Midbrain (tissue), 1 donor: ENCODE measurements at places on chromosomes 3 and 15.

DNA sequence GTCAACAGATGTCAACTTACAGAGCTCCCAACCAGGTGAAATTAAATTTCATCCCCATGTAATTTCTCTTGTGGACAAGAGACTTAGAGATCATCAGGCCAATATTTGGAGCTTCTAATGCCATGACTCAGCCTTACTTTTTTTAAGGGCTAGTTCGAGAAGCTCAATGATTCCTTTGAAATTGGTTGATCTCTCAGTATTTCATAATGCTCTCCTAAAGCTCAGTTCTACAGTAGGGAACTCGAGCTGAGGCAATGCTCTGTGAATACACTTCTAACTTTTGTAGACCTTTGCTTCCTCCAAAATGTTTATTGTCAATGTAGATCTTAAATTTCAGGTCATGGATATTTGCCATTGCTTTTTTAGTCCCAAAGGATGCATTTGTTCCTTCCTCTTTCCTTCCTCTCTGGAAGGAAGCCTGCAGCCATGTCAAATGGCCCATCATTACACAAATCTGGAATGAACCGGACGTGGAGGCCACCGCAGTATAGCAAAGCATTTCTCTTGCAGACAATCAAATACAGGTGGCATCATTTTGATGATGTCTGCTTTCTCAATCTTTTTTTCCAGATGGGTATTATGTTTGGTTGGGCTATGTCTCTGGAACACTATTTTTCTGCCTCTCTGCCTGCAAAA is 28.3 kb downstream of the STARD5 start:
- no peak for DNase-seq

DNA sequence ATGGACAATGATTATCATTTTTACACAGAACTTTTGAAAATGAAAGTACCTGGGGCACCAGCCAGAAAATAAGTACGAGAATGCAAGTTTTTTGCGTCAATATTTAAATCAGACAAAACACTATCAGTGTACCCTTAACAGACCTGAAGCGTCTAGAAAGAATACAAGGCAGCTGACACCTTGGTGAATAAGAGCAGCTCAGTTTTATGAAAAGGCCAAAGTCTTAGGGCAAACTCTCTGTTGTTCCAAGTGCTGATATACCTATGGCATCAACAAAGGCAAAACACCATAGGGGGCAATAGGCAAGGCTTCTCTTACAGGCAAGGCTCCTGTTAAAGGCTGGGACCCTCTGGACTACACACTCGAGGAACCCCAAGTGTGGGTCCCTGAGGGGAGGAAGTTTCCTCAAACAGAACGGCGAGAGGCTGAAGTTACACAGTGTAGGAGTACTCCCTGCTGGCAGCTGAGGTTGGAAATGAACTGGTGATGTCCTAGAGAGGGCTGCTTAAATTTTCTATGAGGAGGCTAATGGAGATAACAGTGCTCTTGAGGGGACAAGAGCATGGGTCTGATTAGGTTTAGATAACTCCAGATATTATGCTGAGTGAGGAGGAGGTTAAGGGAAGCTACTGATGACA is 291.0 kb downstream of the TIGIT start:
- no peak for DNase-seq

- no peak for DNase-seq
Measured at GRCh38 chr3:27573780-27574437, 89.7 kb upstream of the SLC4A7 start.

GRCh38 chr15:61724251-61724939 is 335.9 kb downstream of the VPS13C start:
- DNase-seq = no peak

DNA sequence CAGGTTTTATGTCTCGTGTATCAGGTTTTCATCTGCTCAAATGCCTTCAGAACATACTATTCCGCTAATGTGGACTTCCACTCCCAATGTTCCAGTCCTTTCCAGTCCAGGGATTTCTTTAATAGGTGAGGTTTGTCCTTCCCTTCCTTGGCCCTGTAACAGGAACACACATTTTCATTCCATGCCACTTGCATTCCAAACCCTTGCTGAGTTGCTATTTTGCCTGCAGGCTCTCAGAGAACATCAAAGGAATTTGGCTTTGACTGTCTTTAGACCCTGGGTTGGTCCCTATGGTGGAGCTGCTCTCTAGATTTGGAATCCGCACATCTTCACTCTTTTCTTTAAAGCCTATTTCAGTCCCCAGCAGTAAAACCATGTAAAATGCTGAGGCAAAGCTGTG is 12.3 kb upstream of the ALCAM start:
- no peak for DNase-seq

DNA sequence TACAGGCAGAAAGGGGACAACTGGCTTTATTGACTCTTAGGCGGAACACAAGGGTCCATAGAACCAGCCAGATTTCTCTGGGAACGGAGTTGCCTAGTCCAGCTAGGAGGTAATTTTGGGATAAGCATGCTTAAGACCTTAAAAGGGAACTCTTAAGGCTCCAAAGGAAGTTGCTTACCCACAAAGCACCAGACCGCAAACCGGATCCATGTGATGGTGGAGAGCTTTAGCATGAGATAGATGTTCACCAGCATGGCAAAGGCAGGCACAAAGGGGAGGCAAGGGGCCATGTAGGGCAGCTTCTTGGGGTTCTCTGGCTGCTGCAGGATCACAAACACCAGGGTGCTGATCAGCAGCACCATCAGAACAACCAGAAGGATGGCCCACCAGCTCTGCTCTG is 61.4 kb downstream of the CLDN11 start:
- DNase-seq = no peak

DNA sequence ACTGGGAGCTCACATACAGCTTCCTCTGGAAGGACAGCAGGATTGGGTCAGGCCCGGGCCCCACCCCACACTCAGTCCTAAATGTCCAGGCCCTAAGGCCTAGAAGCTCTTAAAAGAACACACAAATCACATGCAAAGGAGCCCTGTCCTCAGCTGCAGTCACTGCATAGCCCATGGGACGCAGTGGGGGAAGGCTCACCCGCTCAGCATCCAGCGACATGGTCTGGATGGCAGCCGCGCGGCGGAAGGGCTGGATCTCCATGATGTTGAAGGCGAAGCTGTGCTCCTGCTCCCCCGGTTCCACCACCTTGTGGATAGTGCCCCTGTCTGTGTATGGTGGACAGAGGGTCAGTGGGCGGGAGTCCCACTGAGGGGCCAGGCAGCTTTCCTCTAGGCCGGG is 22.1 kb downstream of the SEMA7A start:
- no peak for DNase-seq

- no peak for DNase-seq
Measured at GRCh38 chr3:10700821-10701220, 115.2 kb upstream of the SLC6A11 start.

GRCh38 chr3:46399557-46399956 is 7.3 kb downstream of the CCR5AS start:
- no peak for DNase-seq

DNA sequence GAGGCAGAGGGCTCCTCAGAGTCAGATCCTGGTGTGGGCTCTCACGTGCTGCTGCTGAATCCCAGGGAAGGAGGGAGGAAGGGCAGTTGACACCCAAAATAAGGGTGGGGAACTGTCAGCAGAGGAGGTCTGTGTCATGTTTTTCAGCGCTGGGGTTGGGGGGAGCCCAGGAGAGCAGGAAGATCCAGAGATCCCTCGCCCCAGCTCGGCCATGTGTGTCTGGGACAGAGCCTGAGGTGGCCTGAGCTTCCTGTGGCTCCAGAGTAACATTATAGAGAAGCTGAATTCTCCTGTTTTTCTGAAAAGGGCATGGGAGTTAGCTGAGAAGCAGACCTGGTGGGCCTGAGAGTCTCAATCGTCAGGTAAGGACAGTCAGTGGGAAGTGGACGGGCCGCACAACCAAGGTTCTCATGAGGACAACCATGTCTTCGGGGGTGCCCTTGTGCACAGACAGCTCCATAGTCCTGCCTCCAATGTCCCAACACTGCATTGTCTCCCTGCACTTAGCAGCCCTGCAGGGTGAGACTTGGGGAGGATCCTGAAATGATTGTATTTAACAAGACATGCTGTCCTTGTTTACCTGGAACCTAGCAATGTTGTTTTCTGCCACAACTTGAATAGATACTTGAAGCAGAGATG is 18.4 kb downstream of the UMPS start:
- DNase-seq = no peak

GRCh38 chr3:17901893-17902292 is 159.5 kb upstream of the TBC1D5 start:
- no peak for DNase-seq

GRCh38 chr3:50600141-50600753 is 11.3 kb downstream of the CISH start:
- DNase-seq = no peak

DNA sequence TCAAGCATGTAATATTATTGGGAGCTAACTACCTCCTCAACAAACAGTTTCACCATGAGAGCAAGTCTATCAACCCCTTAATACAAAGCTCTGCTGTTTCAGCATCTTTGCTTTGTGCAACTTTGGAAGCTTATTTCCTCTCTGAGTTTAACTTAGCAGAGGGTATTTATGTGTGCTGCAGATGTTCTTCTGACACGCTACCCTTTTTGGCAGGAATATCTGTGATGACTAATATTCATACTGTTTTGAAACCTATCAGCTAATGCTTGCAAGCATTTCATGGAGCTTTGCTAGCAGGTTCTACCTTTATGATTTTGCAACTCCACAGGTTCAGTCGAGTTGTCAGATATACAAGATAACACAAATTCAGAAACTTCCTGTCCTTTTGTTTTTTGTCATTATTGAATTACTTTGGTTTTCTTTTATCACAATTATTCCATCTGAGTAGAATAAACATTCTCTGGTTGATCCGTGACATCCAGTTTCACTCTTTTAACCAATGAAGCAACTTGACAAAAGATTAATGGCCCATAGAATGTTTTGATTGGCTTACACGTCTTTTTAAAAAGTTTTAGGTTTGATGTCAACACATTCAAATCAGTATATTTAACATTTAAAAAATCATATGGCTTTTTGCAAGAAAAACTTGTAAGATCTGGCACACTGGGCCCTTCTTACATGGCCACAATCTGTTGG is 1.7 kb upstream of the SLC9A9 start:
- DNase-seq = no peak

DNA sequence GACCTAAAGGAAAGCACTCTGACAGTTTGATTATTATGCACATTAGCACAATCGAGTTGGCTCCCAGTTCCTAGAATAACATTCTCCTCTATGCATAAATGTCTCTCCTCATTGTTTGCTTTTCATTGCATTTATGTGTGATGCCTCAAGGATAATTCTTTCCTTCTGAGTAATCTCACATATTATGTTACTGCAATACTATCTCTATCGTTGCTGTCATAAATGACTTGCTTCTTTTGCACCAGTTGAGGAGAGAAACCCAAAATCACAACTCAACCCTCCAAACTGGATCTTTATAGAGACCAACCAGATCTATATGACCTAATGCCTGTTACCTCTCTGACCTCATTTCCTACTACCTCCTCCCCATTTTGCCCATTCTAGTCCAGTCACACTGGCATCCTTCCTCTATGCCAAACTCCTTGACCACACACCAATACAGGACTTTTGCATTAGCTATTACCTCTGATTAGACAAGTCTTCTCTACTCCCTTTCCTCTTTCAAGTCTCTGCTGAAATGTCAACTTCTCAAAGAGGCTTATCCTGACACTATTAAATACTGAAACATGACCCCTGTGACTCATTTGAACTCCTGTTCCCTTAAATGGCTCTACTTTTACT is 1026.0 kb downstream of the TUSC7 start:
- no peak for DNase-seq

- no peak for DNase-seq
Measured at GRCh38 chr3:52182196-52182595, 15.8 kb upstream of the ALAS1 start.

- DNase-seq = no peak
Measured at GRCh38 chr3:139548801-139549200, 9.3 kb upstream of the RBP1 start.

DNA sequence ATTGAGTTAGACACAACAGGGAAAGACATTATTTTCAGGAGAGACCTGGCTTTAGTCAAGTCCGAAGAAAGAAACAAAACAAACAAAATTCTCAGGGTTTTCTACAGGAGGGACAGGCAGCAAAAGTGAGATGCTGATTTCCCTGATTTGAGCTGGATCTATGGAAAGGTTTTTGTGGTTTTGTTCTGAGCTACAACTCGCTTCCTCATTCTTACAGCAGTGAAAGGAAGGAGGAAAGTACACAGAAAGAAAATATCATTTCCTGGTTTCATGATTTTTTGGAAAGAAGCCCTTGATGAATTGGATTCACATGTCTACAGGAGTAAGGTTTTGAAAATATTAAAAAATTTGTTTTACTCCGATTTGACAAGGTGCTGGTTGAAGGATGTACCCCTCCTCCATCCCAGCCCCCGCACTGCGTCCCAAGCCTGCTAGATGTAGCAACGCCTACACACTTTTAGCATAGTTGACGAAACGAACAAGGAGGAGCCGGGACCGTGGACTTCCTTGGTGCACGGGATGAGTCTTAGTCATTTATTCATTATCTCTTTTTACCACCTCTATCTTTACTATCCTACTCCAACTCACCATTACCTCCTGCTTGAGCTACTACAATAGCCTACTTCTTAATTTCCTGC is 10.8 kb downstream of the PRICKLE2 start:
- no peak for DNase-seq

GRCh38 chr3:171349392-171349791 is 110.8 kb downstream of the TNIK start:
- no peak for DNase-seq

DNA sequence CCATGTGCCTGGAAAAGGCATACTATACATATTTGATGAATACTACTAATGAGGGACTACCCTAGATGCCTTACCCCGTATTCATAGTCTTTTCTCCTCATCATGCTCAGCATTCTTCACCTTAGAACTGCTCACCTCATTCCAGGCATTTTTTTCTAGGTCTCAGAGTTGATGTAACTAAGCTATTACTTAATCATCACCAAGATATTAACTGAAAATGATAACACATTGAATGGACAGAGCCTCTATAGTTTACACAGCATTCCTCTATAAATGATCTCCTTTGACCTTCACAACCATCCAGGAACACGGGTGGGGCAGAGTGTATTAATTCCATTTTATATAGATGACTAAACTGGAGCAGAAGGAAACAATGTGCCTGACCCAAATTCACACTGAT is 174.1 kb upstream of the DPH6 start:
- no peak for DNase-seq

GRCh38 chr3:68515237-68515636 is 417.1 kb downstream of the TAFA4 start:
- no peak for DNase-seq

DNA sequence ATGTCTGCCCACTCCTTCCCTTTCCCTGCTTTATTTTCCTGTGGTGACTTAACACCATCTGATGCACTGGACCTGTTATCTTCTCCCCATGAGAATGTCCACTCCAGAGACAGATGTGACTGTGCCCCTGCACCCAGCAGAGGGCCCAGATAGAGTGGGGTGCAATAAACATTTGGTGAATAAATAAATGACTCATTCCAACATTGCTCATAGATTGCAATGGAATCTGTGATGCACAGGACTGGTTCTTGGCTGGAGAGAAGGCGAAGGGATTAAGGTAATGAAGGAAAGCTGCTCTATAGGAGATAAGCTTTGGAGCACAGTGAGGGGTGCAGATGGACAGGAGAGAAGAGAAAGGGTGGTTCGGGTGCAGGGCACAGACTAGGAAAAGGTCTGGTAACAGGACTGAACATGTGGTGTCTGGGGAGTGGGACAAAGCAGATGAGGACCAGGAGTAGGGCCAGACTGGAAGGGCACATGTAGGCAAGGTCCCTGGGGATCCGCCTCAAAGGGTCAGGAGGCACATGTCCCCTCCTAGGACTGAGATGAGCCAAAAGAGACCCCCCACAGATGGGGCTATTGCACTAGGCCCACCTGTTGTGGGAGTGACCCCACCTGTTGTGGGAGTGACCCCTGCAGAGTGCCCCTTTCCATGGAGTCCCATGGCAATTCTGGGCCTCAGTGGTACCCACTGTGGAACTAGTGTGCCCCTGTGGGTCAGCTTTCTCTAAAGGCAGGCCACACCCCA is 17.5 kb upstream of the POC1A start:
- no peak for DNase-seq
